ENCODE measurements at places on chromosomes 5 and 9.

- no peak for DNase-seq
Measured at GRCh38 chr5:124631874-124632550, 114.4 kb downstream of the ZNF608 start.

GRCh38 chr5:65190328-65191053 is 291.2 kb downstream of the ADAMTS6 start:
- peak; percentile 44 for DNase-seq

- no peak for DNase-seq
Measured at GRCh38 chr9:36142510-36143244, 6.1 kb downstream of the GLIPR2 start.

DNA sequence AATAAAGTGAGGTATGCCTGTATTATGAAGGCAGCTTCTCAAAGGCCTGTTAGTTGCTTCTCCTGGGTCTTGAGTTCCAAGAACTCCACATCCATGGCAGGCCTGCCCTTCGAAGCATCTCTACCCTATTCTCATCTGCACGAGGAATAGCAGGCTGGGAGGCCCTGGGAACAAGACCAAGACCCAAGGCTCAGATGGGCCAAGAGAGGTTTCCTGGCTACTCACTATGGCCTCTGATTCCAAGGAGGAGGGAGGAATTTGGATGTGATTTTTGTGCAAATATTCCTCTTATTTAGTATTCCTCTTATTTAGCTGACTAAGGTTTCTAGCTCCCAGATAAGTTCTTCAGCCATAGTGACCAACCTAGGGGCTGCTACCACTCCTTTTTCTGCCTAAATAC is 151.3 kb downstream of the SAXO1 start:
- no peak for DNase-seq

DNA sequence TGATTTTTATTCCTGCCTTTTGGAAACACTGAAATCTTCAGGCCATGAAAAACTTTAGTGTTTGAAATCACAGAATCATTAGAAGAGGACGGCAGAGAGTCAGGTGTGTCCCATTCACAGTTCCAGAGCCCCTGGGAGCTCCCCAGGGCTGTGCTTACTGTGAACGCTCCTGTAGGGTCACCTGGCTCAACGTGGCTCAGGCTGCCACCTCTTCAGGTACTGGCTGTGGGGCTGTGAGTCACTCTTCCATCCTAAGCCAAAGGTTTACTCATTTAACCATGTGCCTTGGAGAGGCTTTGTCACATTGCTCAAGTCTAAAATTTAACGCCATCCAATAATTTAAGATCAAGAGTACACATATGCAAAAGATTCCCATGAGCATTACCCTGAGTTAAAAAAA is 50.2 kb upstream of the FSTL4 start:
- no peak for DNase-seq

- no peak for DNase-seq
Measured at GRCh38 chr5:37055383-37055990, 178.9 kb downstream of the NIPBL start.

GRCh38 chr5:171157775-171158174 is 151.3 kb upstream of the TLX3 start:
- DNase-seq, result no peak

GRCh38 chr5:149775785-149776184 is 45.7 kb downstream of the PPARGC1B start:
- DNase-seq, result peak; percentile 29
